ENCODE measurements at places on chromosomes 11 and 22. TPM values are rescaled to one million over a fixed set of nuclear protein-coding genes. Genes with fewer than 3 reads are reported as not detected.
A peak's percentile ranks its signal among the peaks of the same experiment; 100 is the strongest.

The OR5D18 gene
- not detected for total RNA-seq

GRCh38 chr11:31141789-31142188, 227.8 kb downstream of the DCDC1 start:
- no peak for DNase-seq

- DNase-seq, result no peak
Measured at GRCh38 chr11:42773729-42774128, 538.1 kb upstream of the API5 start.

The EEF1G gene
- total RNA-seq, result 863 TPM

The OR52E1 gene
- total RNA-seq, result not detected

DNA sequence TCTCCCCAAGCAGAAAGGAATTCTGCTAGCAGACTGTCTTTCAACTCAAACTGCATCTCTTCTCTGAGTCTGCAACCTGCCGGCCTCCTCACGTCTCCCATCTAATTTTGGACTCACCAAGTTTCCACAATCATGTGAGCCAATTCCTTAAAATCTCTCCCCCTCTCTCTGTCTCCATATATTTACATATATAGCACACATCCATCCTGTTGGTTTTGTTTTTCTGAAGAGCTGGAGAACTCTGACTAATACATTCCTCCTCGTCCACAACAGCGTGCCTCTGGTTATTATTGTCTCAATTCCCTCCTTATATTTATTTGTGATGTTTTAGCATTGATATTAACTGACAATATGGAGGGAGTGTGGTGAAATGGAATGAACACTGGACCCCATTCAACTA, 29.6 kb upstream of the FJX1 start:
- no peak for DNase-seq

The OR10G6 gene
- total RNA-seq, result not detected

The CDCA5 gene
- total RNA-seq, result 3.9 TPM

DNA sequence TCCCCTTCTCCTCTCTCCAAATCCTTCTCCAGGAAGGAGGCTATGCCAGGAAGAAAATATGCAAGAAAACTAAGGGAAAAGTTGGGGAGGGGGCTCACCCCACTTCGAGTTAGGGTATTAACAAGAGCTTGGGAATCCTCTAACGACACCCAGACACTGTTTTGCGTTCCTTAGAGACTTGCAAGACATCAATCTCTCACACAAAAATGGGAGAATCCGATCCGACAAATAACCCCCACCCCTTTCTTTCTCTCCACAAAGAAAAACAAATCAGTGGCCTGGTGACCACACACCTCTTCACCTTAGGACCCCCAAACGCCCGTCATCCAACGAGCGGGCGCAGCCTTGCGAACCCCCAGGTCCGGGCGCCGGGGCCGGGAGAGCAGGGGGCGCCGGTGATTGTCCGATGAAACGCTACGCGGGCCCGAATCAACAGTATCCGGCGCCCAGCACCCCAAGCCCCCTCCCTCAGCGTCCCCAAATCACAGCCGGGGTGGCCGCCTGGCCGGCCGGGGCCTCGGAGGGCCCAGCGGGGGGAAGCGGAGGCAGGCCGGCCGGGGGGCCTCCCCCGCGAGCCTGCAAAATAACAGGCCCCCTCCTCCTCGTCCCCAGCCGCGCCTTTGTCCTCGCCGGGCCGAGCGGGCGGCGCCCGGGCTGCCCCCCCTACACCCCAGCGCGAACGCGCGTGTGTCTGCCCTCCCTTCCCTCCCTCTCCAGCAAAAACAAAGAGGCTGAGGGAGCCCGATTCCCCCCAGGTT, 690 bp downstream of the CSNK1E start:
- no peak for DNase-seq

The IL18 gene
- 18.1 TPM for total RNA-seq

DNA sequence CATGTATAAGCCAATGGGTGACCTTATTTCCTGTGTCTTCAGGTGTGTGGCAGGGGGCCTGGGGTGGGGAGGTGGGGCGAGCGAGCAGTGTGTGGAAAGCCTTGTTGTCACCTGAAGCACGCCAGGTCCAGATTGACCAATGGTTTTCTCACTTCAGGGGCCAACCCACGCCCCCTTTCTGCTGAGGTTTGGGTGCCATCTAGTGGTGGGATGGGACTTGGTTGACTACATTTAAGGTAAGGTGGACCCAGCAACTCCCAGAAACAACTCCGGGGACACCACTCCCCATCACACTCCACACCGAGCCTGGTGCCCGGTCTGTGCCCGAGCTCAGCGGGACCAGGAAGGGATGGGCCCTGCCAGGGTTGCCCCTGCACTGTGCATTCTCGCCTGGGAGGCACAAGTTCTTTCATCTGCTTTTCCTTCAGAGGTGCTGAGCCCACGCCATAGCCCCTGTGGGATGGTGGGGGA, 40.0 kb downstream of the TPCN2 start:
- peak; percentile 60 for DNase-seq

GRCh38 chr11:103035791-103036434, 56.0 kb downstream of the DCUN1D5 start:
- no peak for DNase-seq

The FAT3 gene
- total RNA-seq, result 56.7 TPM

GRCh38 chr11:74279256-74279655, 32.2 kb downstream of the P4HA3 start:
- DNase-seq, result no peak

The SGSM1 gene
- 1.9 TPM for total RNA-seq

- DNase-seq, result no peak
Measured at GRCh38 chr11:71937826-71938225, 9.0 kb downstream of the RNF121 start.

DNA sequence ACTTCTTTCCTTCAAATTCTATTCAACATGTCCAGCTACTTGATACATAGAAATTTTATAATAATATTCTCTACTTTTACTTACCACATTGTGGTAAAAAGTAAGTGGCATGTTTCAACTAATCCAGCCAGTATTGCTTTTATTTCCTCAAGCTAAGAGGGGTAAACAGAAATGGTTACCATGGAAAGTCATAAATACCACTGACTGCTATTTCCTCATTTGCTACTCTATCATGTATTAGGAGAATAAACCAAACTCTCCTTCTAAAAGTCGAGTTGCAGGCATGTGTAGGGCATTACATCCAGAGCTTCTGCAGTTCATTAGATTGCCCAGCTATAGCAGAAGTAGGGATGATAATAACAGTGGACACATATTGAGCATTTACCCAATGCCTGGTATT, 208.4 kb downstream of the MAML2 start:
- DNase-seq, result no peak

Measured in urinary bladder (tissue), 4 donors.